Fibroblast of skin of right quadriceps (primary cell): ENCODE measurements at places on chromosomes 2 and 18.

- DNase-seq = no peak
Measured at GRCh38 chr2:29075894-29076705, 1.8 kb upstream of the PCARE start.

GRCh38 chr18:5543773-5544389 lies at the start of gene EPB41L3:
EPB41L3 (minus strand) TSS chr18:5543997; CDS start chr18:5489183, 54,814 bp downstream.
- DNase-seq = peak; percentile 34

GRCh38 chr2:168703926-168704325 lies 98.5 kb upstream of the NOSTRIN start:
- DNase-seq = no peak

GRCh38 chr2:143716522-143716921 lies 587.3 kb downstream of the ARHGAP15 start:
- DNase-seq = no peak

DNA sequence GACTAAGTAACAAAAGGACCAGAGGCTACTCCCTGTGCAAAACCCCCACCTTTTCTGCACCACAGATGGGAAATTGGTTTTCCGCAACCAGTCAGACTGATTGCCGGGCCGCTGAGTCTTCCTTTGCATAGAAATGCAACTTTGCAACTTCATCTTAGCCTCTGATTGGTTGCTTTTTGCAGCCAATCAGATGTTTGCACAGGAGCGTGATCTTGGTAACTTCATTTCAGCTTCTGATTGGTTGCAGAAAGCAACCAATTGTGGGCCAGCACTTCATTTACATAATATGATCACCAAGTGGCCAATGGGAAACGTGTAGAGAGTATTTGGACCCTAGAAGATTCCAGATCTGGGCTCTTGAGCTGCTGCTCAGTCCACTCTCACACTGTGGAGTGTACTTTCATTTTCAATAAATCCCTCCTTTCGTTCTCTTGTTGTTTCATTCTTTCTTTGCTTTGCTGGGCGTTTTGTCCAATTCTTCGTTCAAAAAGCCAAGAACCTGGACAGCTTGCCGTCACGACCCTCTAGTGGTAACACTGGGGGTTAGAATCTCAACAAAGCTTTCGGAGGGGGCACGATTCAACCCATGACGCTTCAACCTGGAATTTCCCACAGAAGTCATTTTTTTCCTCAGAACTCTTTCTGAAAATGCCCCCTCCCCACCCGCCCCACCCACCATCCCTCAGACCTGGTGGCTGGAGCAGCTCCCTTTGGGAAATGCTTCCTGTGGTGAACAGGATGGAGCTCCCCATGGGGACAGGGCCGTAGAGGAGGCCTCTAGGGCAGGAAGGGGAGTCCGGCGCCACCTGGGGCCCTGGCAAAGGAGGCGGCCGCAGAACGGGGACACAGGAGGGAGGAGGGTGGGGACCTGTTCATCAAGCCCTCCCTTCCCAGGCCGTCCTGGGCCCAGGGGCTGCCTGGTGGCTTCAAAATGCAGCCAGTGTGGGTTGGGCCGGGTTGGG lies 31.8 kb upstream of the KCNF1 start:
- DNase-seq = no peak

GRCh38 chr2:195683174-195683573 lies 26.1 kb downstream of the SLC39A10 start:
- peak; percentile 68 for DNase-seq

DNA sequence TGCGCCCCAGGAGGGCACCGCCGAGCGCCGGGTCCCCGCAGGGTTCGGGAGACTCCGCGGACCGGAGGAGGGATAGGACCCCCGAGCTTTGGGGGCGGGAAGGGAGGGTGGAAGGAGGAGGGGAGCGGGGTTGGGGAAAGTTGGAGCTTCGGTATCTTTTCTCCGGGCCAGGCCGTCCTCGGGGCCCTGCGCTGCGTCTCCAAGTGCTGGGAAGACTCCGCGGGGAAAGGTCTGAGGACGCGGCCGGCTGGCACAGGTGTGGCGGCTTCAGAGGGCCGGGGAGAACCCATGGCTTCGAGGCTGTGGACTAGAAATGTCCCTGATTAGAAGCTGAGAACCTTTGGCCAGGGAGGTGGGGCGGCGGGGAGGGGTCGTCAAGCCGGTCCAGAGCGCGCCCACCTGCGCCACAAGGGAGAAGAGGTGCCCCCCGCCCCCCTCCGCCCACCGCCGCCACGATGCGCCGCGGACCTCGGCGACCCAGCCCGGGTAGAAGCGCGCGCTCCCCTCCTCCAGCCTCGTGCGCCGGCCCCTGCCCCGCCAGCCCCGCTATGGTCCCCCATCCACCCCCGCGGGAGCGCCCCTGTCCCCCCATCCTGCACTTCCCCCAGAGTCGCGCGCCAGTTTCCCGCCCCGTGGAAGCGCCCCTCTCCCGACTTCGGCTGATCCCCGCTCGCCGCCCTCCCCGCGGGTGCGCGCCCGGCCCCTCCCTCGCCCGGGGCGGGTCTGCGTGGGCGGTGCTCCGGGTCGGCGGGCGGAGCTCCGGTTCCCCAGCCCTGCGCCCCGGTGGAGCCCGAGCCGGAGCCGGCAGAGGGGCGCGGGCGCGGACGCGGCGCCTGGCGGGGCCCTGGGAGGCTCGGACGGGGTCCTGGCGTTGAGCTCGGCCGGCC lies at the start of gene SNTG2:
Gene SNTG2 (plus strand): TSS at position 770 of the 887 bp plus-strand sequence. CDS start 148 bp downstream, outside the sequence.
- DNase-seq = peak; percentile 25

- no peak for DNase-seq
Measured at GRCh38 chr2:109148991-109149645, 20.1 kb downstream of the SH3RF3 start.

DNA sequence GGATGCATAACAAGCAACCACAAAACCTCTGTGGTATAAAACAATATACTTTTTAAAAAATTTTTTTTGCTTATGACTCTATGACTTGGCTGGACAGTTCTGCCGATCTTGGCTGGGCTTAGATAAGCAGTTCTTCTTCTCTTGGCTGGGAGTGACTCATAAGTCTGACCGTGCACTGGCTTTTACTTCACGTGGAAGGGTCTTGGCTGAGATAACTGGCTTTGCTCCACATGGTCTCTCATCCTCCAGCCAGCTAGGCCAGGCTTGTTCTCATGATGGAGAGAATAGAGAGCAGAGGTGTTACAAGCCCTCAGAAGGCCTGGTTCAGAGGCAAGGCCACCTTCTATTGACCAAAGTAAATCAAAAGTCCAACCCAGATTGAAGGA lies 178.9 kb upstream of the SERPINE2 start:
- peak; percentile 41 for DNase-seq

DNA sequence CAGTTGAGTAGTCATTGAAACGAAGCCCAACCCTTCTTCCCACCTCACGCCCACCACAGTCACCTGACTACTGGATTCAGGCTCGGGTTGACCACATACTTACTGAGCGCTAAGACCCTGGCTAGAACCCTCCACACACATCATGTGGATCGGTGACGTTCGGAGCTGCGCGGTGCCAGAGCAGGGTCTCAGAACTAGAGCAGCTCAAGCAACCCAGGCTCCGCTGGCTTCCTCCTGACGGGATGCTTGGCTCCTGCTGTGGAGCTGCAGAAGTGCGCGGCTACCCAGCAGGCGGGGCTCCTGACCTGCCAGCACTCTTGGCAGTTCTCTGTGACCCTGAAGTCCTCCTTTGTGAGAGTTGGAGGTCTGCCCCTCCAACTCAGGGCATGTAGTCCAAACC lies 90.6 kb upstream of the MBOAT2 start:
- no peak for DNase-seq

DNA sequence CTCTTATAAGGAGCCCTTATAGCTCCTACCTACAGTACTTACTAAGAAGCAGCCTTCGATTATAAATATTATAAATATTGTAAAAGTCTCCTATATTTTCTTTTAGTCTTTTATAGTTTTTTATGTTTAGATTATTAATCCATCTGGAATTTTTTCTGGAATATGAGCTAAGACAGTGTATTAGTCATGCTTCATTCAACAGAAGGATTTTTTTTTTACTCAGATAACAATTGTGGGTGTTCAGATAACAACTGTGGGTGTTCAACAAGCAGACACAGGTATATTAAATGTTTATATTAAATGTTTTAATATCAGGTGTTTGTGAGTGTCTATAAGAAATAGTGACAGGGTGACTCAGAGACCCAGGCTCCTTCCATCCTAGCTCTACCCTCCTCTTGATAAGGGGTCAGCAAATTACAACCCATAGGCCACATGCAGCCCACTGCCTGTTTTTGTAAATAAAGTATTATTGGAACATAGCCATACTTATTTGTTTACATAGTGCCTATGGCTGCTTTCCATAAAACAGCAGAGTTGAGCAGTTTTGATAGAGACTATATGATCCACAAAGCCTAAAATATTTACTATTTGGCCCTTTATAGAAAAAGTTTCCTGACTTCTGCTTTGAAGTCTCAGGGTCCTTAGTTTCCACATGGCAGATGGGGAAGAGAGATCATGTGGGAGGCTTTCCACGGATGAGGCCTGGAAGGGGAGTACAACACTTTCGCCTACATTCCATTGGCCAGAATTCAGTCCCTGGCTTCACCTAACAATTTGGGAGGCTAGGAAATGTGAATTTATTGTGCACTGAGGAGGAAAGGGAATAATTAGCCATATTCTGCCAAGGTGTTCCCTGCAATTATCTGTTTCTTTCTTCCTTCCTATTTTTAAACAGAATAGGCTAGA lies 4.3 kb upstream of the SPATS2L start:
- DNase-seq = no peak

GRCh38 chr18:7023063-7023580 lies 94.5 kb downstream of the LAMA1 start:
- no peak for DNase-seq

GRCh38 chr2:241842620-241843211 lies 16.0 kb downstream of the PDCD1 start:
- no peak for DNase-seq

GRCh38 chr2:231716666-231717280 lies 8.4 kb downstream of the PTMA start:
- peak; percentile 34 for DNase-seq

GRCh38 chr2:9782197-9782719 lies 61.0 kb upstream of the TAF1B start:
- no peak for DNase-seq

DNA sequence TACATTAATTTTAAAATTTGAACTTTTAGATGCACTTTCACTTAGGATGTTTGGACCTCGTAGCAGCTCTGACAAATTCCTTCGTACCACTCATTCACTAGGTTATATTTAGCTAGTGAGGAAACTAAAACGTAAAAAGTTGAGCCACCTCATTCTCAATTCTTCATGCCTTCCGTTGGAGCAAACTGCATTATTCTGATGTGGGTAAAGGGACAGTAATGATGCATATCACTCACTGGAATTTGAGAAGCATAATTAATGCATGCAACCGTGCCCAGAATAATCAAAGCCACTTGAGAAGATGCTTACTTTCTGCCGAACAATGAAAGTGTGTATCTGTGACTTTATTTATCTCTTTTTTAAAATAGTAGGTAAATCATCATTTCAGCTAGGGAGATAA lies 2.2 kb downstream of the CNOT9 start:
- peak; percentile 32 for DNase-seq

GRCh38 chr2:137842430-137842829 lies 121.8 kb upstream of the HNMT start:
- no peak for DNase-seq

DNA sequence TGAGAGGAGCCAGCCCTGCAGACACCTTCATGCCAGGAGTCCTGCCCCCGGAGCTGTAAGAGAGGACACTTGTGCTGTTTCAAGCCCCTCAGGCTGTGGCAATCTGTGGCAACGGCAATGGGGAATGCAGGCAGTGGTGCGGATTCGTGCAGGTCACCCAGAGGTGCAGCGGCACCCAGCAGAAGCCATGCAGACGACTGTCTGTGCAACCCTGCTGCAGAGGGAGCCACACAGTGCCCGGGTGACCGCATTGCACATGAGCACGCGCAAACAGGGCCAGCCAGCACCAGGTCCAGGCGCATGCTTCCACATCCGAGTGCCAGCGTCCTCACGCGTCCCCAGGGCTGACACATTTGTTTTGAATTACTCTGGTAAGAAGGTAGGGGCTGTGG lies 84.8 kb upstream of the GPC1 start:
- no peak for DNase-seq

- no peak for DNase-seq
Measured at GRCh38 chr2:39608686-39609441, 56.9 kb upstream of the TMEM178A start.

GRCh38 chr2:150030436-150031190 lies 443.0 kb upstream of the MMADHC start:
- no peak for DNase-seq

DNA sequence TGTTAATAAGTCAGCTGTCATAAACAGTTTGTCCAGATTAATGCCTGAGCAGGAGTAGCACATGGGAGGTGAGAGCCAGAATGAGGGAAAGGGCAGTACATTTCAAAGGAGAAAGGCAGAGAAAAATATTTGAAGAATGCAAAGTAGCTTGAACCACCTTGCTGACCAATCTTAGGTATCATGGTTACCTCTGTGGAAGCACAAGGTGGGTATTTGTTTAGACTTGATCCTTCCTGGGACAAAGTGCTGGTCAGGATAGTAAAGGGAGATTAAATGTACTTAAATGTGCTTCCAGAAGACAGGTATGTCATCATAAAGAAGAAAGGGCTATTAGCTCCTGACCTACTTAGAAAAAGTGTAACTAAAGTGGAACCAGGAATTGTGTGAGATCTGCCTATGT lies 105.0 kb downstream of the LRRTM1 start:
- no peak for DNase-seq

GRCh38 chr18:8529609-8530008 lies 79.6 kb upstream of the RAB12 start:
- DNase-seq = no peak

DNA sequence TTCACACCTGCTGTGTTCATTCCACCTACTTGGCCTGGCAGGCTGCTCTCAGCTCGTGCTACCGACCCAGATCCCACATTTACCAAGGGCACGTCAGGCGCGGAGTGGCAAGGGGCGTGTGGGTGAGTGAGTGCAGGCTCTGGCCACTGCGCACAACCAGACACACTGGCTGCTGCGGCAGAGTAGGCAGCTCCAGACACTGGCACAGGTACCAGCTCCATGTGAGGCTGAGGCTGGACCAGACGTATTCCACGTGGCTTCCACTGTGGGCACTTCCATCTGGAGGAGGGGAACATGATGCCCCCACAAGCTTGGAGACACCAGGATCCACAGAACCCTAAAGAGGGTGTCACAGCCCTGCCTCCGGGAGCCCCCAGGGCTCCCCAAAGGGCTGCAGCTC lies 74.6 kb upstream of the ZNF804A start:
- DNase-seq = no peak

DNA sequence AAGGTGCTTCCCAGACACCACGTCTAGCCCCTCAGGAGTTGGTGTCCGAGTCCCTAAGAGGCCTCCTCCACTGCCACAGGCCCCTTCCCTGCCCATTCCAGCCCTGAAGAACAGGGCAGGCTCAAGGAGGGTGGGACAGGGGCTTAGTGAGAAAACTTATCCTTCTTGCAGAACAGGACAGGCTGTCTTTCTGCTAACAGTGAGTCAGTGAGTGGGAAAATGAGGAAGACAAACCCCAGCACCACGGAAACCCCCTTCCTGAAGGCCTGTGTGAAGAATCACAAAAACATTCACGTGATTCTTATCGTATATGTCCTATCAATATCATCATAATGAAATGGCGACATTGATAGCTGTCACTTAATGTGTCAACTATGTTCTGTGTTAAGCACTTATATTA lies 9.8 kb downstream of the FZD7 start:
- no peak for DNase-seq

- DNase-seq = peak; percentile 50
Measured at GRCh38 chr2:73907840-73908452, 15.1 kb downstream of the ACTG2 start.
